Stimulated activated CD4-positive, alpha-beta T cell treated with anti-CD3 and anti-CD28 coated beads, Interleukin-15, amount 100 ng/mL, for 1 hour (primary cell): ENCODE measurements at places on chromosomes 1 and 21.

- no peak for DNase-seq
Measured at GRCh38 chr21:37828556-37828955, 87.7 kb downstream of the KCNJ6 start.

GRCh38 chr1:95382000-95382786 lies 148.2 kb downstream of the RWDD3 start:
- no peak for DNase-seq

- DNase-seq = no peak
Measured at GRCh38 chr1:29683472-29683871, 447.1 kb downstream of the PTPRU start.

- no peak for DNase-seq
Measured at GRCh38 chr21:39984286-39984991, 117.2 kb downstream of the PCP4 start.

- no peak for DNase-seq
Measured at GRCh38 chr21:35911412-35912191, 148.7 kb downstream of the SETD4 start.

GRCh38 chr1:215776336-215776735 lies 209.2 kb downstream of the KCTD3 start:
- no peak for DNase-seq

DNA sequence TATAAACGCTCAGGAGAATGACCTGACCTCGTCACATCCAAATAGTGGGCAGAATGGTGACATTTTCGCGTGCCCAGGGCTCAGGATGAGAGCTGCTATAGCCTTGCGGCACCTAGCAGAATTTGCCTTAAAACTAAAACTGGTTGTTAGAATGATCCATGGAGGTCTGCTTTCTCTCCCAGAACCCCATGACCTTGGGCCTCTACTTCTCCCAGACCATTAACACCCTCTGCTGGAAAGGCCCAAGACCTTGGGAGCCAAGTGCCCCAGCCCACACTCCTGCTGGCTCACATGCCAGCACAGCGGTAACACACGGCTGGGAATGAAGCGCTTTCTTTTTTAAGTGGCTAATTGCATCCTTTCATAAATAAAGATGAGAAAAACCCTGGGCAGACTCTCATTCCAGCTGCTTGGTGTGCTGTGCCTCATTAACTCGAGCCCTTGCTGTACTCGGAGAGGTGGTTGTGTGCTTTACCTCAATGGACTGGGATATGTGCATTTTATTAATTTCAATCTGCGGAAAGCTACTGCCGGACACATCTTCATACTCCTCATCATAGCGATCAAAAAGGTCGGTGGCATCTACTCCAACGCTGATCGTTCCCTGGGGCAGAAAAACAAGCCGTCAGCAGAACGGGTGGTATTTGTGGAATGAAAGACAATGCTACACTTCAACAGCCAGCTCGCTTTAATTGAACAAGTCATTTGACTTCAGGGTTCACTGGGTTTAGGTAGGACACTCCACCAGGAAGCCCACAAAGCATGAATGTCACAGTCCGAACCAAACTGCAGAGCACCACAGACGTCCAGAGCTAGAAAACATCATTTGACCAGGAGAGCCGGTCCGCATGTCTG lies 29.0 kb downstream of the THAP3 start:
- no peak for DNase-seq

- DNase-seq = no peak
Measured at GRCh38 chr1:207981976-207982375, 71.1 kb upstream of the CD34 start.

GRCh38 chr1:30803562-30803961 lies 46.0 kb upstream of the LAPTM5 start:
- DNase-seq = no peak

GRCh38 chr1:224116131-224116530 lies 2.2 kb downstream of the FBXO28 start:
- no peak for DNase-seq

- no peak for DNase-seq
Measured at GRCh38 chr1:85894651-85895050, 186.4 kb upstream of the ZNHIT6 start.

- no peak for DNase-seq
Measured at GRCh38 chr21:36428761-36429432, 43.7 kb downstream of the CHAF1B start.
